ENCODE measurements at places on chromosomes 12 and 14.

DNA sequence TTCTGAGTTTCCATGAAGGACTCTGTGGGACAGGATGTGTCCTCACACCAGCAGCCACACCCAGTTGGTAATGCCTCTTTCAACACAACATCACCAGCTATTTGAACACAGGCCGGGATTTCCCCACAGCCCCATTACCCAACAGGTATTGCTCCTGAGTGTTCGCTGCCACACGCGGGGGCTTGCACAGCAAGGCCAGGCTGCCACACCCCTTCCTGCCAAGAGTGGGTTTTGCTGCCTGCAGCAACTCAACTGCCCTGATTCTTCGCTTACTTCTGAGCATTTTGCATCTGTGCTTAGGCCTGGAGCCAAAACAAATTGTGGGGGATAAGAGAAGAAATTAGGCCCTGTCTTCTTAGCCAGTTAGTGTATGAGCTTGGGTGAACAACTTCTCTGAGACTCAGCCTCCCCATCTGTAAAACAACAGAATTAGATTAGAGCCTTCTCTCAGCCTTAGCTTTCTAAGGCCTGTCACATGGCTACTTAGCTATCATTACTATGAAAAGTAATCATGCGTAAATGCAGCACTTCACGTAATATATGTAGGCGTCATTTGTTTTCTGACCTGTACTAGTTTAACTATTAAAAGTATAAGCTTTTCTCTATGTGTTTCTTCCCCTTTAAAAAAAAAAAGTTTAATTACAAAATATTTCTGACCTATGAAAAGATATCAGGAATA, 20.0 kb downstream of the CKAP4 start:
- peak; percentile 81 for DNase-seq

DNA sequence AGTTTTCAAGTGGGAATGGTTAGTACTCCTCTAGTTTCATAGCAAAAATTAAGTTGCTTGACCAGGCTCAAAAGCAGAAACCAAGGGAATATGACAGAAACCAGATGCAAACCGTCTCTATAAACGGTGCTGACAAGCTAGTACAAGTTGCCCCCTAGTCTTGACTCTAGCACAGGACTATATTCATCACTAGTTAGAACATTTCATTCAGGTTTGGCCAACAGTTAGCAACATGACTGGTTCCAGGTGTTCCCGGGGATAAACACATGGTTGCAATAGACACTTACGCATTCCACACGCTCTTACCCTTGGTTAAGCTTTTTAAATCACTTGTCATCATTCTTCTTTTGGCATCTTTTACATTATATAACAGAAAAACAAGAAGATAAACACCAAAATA, 103.6 kb downstream of the SCFD1 start:
- DNase-seq: no peak

GRCh38 chr12:116565963-116566362, 6.8 kb downstream of the MAP1LC3B2 start:
- DNase-seq: no peak

- DNase-seq: no peak
Observed at GRCh38 chr12:58341791-58342190, 400.4 kb downstream of the ATP23 start.

GRCh38 chr14:95290021-95290420, 29.7 kb downstream of the CLMN start:
- DNase-seq: no peak

DNA sequence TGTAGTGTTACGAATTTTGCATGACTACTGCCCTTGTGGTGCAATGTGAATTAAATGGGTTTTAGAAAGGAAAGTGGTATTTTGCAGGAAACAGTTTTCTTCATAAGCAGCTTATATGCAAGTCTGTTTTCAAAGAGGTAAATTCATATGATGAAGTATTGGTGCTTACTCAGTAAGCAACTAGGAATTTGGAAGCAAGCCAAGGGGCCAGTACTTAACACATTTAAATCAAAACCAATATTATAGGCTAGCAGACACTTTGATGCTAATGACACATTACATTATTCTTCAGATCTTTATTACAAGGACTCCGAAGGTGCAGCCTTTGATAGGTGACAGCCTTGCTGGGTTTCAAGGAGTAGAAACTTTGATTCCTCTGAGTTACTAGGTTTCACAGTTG, 23.1 kb downstream of the MGAT4C start:
- no peak for DNase-seq

- no peak for DNase-seq
Observed at GRCh38 chr12:45773747-45774146, 44.2 kb downstream of the ARID2 start.

DNA sequence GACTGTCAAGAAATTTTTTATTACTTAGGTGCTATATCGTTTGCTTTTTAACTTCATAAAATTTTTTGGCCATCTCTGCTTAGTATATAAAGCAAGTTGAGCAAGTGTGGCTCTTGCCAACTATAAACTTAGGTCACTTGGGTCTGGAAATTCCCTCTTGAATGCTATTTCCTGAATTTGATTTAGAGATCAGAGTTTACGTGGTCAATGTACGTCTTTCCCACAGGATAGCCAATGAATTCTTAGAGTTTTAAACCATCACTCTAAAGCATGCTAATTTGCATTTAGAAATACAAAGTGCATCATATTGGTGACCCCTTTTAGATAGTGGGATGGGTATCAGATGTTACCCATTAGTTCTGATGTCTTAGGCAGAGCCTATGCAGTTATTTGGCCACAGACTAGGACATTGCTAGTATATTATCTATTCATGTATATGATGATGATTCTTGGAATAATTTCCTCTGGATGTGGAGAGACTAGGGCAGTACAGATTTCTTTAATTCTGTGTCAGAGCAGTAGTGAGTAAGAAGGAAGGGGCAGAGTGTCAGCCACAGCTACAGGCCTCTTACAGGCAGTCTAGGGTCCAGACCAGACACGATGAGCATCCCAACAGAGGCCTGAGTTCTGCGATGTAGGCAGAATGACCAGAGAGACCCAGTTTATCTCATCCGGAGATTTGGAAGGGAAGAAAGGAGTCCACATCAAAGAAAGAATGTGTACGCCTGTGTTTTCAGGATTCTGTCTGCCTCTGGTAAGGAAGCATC, 30.3 kb downstream of the SCN8A start:
- DNase-seq: no peak

DNA sequence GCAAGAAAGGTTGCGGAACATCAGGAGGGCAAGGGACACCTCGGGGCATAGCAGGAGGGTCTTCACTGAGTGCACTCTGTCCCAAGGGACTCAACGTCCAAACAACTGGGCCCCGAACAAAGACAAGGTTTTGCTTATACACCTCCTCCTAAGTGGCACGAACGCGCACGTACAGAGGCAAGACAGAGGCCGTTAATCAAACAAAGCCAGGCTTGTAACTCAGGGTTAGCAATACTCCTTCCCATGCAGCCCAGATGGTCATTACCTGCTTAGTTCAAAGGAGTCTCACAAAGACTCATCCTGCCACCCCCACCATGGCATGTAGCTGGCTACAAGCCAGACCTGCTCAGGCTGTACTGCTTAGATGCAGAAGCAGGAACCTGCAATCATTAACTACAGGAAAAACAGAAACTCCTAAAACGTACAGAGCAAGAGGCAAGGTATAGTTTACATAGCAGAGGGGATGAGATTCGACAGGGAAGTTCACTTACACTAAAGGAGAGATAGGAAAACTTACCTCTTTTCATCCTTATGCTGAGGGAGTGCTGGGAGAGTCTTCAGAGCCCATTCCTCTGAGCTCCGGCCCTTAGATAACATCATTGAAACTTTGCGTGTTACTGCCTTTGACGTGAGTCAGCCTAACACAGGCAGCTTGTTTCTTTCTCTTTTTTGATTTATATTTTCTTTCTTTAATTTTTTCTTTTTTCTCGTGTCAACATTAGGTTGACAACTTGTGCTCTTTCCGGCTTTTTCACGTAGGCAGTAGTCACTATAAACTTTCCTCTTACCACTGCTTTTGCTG, 1319.1 kb downstream of the TMEM121 start:
- peak; percentile 28 for DNase-seq

GRCh38 chr12:105741786-105742566, 396.8 kb downstream of the NUAK1 start:
- DNase-seq: no peak

DNA sequence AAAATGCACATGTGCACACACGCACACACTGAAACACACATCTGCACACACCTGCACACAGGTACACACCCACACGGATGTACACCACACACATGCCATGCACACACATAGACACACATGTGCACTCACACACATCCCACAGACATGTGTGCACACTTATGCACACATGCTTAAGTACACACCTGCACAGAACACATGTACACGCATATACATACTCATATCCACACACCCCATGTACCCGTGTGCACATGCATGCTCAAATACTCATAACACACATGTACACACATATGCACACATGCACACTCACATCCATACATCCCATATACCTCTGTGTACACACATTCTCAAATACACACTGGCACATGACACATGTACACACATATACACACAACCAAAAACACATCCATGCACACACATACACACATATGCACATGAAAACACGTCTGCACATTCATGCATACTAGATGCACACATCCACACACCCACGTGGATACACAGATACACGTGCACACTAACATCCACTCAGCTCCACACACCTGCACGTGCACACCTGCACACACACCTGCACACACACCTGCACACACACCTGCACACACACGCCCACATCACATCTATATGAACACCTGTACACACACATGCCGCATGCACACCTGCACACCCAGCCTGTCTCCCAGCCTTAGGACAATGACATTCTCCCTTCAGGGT, 336.7 kb downstream of the ADGRD1 start:
- no peak for DNase-seq

DNA sequence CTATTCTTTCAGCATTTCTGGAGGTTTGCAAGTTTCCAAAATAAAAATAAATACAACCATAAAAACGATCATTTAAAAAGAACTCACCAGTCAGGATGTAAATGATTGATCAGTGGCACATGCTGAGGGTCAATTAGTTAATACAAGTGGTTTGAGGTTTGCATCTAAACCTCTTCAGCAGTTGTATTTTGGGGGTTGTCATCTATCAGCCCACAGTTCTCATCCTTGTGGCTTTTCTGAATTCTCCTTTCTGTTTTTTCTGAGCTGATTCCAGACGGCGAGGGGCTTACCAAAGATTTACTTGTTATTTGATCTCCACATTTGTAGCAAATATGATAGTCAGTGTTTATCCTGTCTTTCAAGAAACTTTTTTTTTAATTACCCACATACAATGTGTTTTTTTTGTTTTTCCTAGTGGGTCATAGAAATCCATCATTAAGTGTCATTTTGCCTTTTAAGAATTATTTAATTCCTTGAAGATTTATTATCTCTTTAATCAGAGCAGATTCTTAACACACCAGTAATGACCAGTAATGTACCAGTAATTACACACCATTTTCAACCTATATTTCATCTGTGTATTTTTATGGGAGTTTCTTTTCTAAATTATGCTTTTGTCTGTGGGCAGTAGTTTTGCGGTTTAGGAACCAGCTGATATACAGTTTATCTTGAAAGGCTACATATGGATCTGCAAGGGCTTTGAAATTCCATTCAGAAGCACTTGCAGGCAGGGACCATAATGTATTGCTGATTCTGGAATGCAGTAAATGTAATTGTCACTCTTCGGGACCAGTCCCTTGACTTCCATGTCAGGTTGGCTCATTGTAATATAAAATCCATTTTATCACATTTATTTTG, 56.3 kb upstream of the DAAM1 start:
- DNase-seq: no peak

DNA sequence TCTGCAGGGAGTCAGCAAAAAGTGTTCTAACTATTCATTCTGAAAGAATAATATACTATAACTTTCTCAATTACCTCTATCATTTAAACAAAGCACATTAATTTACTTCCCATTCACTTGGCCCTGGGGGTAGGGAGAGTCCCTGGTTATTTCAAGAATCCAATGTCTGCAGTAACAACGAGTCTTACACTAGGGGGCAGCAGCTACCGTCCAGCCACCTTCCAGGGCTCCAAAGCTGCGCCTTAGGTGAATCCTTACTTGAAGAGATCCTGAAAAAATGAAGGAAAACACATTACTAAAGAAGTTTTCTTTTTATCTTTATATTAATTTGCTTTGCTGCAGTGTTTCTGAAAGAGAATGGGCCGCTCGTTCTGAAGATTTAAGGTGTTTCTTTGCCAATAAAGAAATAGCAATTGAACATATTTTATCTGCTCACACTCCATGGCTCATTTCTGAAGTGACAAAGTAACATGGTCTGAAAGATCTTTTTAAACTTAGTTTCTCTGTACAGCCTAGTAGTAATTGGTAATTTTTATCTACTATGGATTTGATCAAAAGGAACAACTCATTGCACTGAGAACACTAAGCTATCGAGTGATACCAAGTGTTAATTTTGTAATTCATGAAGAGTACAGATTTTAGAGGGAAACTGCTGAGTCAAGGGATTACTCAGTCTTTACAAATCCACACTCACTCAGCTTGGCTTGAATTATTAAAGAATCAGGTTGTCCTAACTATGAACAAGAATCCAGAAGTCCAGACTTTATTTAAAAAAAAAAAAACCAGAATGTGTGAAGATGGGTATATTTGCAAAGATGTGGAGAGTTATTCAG, 27.6 kb downstream of the BHLHE41 start:
- DNase-seq: peak; percentile 63

DNA sequence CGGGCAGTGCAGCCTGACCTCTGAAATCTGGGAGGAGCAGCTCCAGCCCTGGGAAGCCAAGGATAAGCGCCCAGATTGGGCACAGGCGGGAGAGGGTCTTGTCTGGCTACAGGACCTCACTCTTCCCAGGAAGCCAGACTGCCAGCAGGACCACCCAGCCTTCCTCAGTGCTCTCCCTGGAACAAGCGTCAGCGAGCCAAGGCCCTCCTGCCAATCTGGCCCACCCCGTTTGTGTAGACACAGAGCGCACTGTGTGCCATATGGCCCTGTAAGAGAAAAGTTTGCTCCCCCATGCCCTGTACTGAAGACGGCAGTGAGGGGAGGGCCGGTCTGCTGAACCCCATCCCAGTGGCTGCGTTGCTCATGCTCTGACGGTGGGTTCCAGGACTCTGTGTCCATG, 1.2 kb upstream of the C14orf180 start:
- DNase-seq: no peak

DNA sequence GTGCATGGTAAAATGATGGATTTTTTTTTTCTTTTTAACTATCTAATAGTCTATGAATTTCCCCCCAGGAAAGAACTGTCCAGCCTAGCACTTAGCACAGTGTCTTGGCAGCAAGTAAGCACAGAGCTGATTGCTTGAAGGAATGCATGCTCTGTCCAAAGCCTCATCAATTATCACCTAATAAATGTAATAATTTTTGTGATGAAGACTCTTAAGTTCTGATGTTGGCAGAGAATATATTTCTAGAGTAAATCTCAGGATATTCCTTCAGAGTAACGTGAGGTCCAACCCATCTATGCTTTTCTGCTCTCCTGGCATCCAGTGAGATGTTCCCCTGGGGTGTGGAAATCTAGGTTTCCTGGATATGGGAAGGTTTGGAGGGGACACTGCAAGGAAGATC, 152.4 kb downstream of the TMX1 start:
- no peak for DNase-seq

- DNase-seq: no peak
Observed at GRCh38 chr12:103336940-103337339, 158.8 kb downstream of the C12orf42 start.

- peak; percentile 36 for DNase-seq
Observed at GRCh38 chr12:13179211-13180074, 17.1 kb upstream of the EMP1 start.

- peak; percentile 81 for DNase-seq
Observed at GRCh38 chr12:104671409-104672095, 214.8 kb downstream of the CHST11 start.
